HCEC 1CT (cell line): ENCODE measurements at places on chromosomes 2 and 18.

DNA sequence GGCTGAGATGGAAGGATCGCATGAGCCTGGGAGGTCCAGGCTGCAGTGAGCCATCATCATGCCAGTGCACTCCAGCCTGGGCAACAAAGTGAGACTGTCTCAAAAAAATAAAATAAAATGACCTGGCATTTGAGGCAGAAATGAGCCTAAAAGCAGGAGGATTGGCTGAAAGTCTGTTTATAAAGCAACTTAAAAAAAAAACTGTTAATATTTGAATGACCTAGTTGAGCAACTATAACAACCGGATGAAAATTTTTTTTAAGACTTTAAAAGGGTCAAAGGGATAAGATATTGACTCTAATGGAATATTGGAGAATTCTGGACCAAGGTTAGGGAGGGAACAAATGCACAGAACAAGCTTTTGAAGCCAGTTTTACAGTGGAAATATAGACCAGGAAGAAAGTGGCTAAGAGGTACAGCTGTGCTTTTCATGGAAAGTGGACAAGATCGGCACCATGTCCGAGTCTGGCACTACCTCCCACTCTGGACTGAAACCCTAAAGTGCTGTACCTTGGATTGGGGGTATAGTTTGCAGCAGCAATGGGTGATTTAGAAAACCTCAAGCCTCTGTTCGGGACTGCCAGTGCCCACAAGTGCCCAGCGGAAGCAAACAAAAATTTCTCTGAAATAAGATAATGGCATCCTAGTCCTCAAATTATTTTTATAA lies 33.2 kb upstream of the ELAC1 start:
- DNase-seq, result no peak

- DNase-seq, result no peak
Measured at GRCh38 chr2:41329040-41329439, 718.8 kb upstream of the PKDCC start.

DNA sequence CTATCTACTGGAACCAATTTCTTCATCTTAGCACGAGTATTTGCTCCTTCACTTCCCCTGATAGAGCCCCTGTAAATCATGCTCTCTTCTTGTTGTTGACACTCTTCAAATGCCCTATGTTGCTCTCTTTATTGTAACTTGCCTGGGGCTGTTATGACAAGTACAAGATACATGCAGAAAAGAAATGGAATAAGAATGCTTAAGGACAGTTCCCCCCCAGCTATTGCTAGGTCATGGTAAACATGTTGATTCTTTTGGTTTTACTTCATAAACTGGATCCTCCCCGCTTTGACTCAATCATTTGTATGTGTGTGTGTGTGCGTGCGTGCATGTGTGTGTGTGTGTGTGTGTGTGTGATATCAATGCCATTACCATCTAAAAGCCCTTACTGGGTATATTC lies 368.5 kb upstream of the CNTNAP5 start:
- no peak for DNase-seq

- no peak for DNase-seq
Measured at GRCh38 chr2:36060133-36060532, 295.4 kb upstream of the CRIM1 start.

- DNase-seq, result peak; percentile 84
Measured at GRCh38 chr2:237693291-237693994, 66.1 kb downstream of the LRRFIP1 start.
